NCI-H460 (cell line): ENCODE measurements at places on chromosomes 4 and X.

- no peak for DNase-seq
Observed at GRCh38 chr4:72568959-72569718, at the start of gene ADAMTS3. Gene ADAMTS3 (minus strand): TSS chr4:72569221. CDS start chr4:72568762, 459 bp downstream.

DNA sequence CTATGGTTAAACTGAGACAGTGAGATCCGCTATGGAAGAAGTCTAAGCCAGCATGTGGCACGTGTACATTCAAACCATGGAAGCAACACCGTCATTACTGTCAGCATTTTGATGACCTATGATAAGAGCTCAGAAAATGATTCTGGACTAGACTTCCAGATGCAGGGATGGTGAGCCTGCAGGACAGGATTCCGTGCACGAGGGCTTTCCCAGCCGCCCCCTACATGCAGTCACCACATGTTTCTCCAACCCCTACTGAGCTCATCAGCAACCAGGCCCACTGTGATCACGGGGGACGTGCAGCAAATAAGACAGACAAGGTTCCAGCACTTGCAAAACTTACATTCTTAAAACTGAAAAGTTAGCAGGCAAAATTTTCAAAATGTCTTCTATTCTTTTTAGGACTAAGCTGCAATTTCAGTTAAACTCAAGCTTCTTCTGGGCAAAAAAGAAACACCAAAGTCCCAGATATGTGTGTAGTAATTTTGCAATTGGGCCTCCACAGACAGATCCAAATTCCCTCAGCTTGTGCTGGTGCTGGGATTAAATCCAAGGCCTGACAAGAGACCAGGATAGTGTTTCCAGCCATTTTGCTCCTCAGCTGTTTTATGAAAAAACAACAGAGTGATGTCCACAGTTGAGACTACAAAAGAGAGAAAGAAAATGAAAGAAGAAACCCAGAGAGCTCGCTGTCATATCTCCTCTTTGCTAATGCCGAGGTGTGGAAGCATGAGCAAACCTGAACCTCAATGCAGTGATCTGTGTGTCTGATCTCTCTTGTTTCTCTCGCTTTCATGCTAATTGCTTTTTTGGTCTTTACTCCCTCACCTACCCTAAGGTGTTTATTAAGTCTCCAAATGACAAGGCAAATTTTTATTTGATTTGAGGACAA is 118.2 kb downstream of the AFAP1 start:
- no peak for DNase-seq

- no peak for DNase-seq
Observed at GRCh38 chr4:178894126-178894525, 1451.9 kb upstream of the AGA start.

- DNase-seq: no peak
Observed at GRCh38 chr4:101042847-101043246, 304.5 kb downstream of the PPP3CA start.
